Aorta (tissue), 5 donors: ENCODE measurements at places on chromosomes 12 and 14. TPM values are rescaled to one million over a fixed set of nuclear protein-coding genes. Genes with fewer than 3 reads are reported as not detected.
A peak's percentile ranks its signal among the peaks of the same experiment; 100 is the strongest.

LUM gene
- 118 TPM for total RNA-seq

PTPN21 gene
- 45.8 TPM for total RNA-seq

SPTB gene
- 7.9 TPM for total RNA-seq

DNA sequence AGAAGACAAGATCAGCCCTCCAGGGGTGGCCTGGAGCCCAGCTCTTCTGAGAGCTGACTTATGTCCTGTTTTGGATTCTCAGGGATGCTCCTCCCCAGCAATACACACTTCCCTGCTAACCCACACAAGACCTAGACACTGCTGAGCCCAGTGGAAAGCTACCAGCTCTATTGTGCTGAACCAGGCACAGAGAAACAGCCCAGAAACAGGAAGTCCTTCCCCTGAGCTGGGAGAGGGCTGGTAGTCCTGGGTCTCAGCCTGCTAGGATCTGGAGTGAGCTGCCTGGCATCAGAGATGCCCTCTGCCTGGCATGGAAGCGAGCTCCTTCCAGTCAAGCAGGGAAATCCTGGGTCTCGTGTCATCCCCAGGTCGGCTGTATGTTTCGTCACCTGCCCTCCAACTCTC lies 1.2 kb upstream of the LAG3 start:
- peak; percentile 82 for DNase-seq

DNA sequence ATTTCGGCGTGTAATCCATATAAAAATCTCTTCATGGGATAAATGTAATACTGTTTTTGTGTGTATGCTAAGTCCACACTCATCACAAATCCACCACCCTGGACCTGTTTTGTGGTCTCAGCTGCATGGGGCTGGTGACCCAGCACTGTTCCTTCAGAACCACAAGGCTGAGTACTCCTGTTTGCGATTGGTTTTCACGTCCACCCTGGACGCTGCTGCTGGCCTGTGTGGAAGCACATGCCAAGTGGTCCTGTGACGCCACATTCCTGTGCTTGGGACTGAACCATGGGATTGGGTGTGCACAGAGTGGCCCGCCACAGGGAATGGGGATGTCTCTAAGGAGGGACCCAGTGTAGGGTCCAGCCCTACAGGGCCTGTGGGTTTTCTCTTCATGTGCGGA lies 4.3 kb downstream of the PUS1 start:
- DNase-seq = no peak

- no peak for DNase-seq
Measured at GRCh38 chr14:22650960-22651521, 6.9 kb upstream of the OR6J1 start.

DNA sequence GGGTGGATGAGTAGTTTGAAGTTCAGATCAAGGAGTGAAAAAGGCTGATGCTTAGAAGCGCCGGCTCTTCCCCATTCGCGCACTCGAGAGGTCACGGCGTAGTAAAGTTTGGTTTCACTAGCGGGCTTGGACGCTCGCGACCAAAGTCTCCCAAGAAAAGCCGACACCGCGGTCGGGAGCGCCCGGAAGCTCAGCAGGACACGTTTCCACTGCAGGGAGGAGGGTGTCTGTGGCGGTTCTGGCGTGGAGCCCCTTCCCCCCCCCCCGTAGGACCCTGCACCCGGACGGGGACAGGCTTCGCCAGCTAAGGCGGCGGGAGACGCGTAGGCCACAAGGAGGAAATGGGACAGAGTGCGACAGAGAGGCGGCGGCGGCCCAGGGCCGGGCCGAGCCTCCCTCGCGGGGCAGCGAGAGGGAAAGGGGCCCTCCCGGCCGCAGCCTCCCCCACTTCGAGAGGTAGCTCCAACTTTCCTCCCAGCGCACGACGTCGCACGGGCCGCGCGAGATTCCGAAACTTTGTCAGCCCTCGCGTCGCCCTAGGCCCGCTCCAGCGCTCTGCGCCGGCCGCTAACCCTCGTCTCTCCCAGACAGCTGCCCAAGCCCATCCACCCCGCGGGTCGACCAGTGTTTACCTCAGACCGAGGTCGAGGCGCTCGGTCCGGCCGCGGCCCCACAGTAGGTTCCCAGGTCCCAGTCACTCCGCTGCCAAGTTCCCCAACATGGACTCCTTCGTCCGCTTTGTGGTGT lies 480 bp downstream of the SCAF11 start:
- peak; percentile 83 for DNase-seq

- no peak for DNase-seq
Measured at GRCh38 chr12:1313906-1314305, 280.5 kb downstream of the FBXL14 start.

GRCh38 chr12:71610031-71610795 lies 53.4 kb downstream of the ZFC3H1 start:
- no peak for DNase-seq

DNA sequence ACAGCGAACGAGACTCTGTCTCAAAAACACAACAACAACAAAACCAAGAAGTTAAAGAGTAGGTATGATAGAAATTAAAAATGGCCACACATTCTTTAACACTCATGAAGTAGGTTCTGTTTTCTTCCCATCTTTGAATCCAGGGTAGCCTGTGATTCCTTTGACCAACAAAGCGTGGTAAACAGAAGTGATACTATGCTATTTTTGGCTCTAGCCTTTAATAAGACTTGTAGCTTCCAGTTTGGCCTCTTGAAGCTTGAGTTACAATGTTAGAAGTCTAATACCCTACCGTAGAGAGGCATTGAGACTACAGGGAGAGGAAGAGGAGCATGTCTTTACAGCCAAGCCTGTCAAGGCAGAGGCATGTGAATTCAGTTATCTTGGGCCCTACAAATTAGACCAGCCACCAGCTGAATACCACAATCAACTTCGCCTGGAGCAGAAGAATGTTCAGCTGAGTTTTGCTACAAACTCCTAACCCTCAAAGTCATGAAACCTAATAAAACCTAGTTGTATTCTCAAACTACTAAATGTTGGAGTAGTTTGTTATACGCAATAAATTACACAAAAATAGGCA lies 4.9 kb upstream of the NEMF start:
- no peak for DNase-seq

- no peak for DNase-seq
Measured at GRCh38 chr12:110004598-110004997, 5.4 kb downstream of the ANKRD13A start.

- DNase-seq = no peak
Measured at GRCh38 chr14:102554821-102555819, 37.3 kb upstream of the RCOR1 start.
